Right hindlimb (tissue), 1 donor: ENCODE measurements at places on chromosomes 7 and 10.

GRCh38 chr10:28797904-28798371 lies 120.6 kb downstream of the BAMBI start:
- DNase-seq = peak; percentile 23

GRCh38 chr7:109694149-109695071 lies 1124.7 kb downstream of the DNAJB9 start:
- no peak for DNase-seq

- DNase-seq = peak; percentile 56
Measured at GRCh38 chr10:127024685-127025435, 119.6 kb downstream of the DOCK1 start.

DNA sequence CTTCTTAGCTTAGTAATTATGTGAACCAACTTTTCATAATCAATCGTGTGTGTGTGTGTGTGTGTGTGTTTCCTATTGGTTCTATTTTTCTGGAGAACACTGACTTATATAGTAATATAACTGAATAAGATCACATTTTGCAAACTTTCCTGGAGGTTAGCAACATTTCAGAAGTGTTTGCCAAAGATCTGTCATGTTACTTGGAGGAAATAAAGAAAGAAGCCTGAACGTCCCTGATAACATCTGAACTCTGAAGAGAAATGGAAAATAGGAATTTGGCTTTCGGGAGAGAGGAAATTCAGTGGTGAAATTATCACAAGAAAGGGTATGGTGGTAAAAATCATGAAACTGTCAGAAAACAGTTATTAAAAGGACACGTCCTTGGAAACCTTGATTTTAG lies 984.4 kb upstream of the AUTS2 start:
- no peak for DNase-seq

DNA sequence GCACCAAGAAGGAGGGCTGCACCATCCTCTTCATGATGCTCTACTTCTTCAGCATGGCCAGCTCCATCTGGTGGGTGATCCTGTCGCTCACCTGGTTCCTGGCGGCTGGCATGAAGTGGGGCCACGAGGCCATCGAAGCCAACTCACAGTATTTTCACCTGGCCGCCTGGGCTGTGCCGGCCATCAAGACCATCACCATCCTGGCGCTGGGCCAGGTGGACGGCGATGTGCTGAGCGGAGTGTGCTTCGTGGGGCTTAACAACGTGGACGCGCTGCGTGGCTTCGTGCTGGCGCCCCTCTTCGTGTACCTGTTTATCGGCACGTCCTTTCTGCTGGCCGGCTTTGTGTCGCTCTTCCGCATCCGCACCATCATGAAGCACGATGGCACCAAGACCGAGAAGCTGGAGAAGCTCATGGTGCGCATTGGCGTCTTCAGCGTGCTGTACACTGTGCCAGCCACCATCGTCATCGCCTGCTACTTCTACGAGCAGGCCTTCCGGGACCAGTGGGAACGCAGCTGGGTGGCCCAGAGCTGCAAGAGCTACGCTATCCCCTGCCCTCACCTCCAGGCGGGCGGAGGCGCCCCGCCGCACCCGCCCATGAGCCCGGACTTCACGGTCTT lies 1.9 kb downstream of the FZD1 start:
- DNase-seq = peak; percentile 63

- no peak for DNase-seq
Measured at GRCh38 chr7:55193245-55193644, 171.9 kb upstream of the LANCL2 start.

- DNase-seq = no peak
Measured at GRCh38 chr10:121158988-121159579, 307.9 kb downstream of the WDR11 start.

- DNase-seq = no peak
Measured at GRCh38 chr10:11573497-11573896, 38.0 kb downstream of the USP6NL start.

DNA sequence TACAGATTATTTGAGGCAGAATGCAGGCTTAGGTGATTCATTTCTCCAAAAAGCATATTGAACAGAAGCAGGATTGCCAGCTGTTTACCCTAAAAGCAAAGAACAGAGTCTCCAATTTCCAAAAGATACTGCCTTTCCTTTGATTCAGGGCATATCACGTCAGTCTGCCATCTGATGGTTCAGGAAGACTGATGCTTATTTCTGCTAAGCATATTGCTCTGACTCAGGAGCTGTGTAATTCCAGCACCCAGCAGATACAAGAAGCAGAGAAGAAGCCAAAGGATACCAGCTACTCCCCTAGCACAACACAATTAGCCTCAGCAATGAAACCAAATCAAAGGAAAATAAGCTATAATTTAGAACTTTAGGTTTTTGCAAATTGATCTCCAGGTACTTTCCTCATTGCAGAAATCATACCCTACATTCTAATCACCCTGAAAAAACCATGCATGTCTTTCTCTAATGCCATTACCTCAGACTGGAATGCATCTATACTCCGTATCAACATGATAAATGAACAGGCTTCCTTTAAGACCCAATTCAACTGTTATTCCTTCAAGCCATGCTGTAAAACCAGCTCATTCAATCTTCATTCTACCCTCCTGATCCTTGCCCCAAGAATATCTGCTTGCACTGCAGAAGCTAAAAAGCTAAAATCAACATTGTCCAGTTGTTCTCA lies 55.1 kb downstream of the ABI1 start:
- no peak for DNase-seq

DNA sequence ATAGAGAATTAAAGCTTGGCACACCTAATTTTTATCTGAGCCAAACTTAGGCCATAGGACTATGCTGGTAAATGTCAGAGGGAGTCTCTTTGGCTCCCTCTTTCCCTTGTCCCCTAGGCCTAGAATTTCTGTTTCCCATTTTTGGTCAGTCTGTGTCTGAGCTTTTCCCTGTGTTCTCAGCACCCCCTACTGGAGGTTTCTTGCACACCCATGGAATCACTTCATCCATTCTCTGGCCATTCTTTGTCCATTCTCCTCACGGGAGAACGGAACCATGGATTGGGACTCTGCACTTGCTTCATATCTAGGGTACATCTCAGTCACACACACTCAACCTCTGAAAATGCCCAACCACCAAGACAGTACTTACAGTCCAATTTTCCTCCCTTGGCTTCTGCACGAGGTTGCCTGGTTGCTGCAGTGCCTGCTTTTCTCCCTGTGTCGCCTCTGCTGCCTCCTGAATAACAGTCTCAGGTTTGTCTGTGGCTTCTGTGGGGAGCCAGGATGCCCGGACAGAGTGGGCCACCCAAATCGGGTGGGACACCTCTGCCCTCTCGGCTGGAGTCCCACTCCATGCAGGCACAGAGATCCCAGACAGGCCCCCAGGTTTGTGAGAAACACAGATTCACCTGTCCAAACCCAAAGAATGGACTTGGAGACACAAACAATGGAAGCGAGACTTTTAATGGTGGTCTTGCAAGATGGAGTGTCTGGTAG lies 35.1 kb upstream of the DNAH11 start:
- no peak for DNase-seq

DNA sequence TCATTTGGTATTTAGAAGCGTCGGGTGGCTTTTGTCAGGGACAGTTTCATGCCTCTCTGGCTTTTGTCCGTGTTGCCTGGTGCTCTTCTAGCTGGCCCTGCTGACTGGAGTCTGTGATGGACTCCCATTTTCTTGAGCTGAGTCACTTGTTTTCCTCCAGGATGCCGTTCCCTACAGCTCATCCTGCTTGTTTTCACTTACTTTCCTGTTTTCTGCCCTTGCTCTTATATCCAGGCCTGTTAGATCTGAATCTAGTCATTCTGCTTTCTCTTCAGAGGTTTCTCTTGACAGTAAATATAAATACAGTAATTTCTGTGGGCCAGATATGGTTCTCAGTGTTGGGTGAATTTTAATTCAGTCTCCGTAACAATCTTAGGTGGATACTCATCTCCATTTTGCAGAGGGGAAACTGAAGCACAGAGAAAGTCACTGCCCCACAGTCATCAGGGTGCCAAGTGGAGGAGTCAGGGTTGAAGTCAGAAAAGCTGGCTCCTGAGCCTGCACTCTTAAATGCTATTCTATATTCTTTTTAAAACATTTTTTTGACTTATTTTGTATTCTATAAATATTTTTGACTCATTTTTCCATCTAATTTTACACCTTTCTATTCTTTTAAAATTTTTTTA lies 85.4 kb downstream of the CCNY start:
- DNase-seq = no peak

- DNase-seq = no peak
Measured at GRCh38 chr10:789831-790701, 100.6 kb upstream of the DIP2C start.

DNA sequence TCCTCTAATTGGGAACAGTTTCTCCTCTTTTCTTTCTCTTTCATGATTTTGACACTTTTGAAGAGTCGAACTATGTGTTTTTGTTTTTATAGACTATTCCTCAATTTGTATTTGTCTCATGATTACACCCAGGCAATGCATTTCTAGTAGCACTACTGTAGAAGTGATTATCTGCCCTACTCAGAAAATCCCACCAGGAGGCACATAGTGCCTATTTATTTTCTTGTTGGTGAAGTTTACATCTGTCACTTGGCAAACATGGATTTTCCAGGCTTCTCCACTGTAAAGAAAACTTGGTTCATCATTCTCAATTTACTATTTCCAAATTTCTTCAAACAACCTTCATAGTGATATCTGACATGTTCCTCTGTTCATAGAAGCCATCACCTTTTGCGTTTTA lies 893.9 kb downstream of the CCSER2 start:
- DNase-seq = no peak

DNA sequence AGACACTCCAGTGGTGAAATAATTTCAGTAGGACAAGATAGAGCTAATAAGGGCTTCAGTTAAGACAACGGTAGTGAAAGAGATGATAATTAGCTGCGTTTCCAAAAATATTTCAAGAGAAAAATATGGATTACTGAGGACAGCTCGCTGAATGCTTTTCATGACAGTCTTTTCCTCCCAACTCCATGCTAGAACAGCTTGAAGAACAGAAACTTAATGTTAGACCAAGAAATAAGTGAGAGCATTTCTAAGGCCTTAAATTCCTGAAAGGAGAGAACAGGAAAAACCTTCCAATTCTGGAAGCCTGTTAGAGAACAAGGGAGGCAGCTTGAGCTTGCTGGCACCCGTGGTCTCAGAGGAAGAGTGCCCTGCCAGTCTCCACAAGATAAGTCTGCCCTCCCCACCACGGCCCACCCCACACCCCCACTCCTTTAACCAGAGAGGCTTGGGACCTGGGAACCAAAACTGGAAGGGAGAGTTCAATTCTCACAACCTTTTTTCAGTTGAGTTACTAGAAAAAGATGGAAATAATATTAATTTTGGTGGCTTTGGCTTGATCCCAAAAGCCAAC lies 1148.0 kb upstream of the CELF2 start:
- DNase-seq = no peak

DNA sequence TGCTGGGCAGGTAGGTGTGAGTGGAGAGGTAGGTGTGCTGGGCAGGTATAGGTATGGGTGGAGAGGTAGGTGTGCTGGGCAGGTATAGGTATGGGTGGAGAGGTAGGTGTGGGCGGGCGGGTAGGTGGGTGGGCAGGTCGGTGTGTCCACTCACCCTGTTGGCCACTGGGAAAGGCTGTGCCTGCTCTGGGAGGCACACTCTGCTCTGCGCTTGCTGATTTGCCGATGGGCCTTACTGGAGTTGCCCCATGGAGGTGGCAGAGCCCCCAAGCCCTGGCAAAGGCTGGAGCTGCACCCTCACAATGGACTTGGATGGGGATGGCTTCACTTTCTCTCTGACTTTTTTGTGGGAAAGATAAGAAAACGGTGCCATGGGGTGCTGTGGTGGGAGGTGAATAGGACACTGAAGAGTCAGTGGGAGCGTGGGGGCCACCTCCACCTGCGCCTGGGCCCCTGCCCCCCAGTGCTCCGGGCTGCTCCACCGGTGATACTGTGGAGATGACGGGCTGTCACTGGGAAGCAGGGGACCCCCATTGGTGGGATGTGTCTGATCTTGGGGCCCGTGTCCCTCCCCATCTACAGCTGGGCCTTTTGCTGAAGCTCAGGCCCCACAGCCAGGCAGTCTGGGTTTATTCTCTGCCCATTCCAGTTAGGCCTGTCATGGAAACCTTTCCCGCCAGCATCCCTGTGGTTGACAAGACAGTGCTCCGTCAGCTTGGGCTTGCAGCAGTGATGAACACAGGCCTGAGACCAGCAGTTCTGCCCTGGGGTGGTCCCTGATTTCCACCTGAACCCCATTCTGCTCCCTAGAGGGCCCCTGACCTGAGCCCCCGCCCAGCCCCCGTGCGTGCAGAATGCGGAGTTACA lies 75.0 kb downstream of the NKX6-2 start:
- no peak for DNase-seq

DNA sequence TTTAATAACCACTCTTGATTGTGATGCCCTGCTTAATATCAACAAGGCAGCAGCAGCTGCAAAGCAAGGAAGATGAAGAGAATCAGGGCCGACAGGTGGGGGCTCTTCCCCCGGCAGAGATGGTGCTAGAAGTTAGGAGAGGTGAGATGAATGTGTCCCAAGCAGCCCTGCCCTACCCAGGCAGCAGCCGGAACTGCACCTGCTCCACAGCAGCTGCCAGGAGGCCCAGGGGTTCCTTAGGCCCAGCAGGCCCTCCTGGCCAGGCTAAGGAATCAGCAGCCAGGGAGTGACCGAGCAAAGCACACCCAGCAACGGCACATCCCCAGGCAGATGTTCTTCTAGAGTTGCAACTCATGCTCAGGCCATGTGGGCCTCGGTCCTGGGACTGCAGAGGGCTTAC lies 17.9 kb downstream of the AFAP1L2 start:
- no peak for DNase-seq
